ENCODE measurements at places on chromosomes 1 and 21.

- no peak for DNase-seq
Measured at GRCh38 chr1:145959333-145959732, 1.5 kb upstream of the LIX1L start.

GRCh38 chr1:162710780-162711465, 78.7 kb downstream of the DDR2 start:
- DNase-seq: no peak

- DNase-seq: no peak
Measured at GRCh38 chr1:85606414-85606800, 25.8 kb downstream of the CCN1 start.

DNA sequence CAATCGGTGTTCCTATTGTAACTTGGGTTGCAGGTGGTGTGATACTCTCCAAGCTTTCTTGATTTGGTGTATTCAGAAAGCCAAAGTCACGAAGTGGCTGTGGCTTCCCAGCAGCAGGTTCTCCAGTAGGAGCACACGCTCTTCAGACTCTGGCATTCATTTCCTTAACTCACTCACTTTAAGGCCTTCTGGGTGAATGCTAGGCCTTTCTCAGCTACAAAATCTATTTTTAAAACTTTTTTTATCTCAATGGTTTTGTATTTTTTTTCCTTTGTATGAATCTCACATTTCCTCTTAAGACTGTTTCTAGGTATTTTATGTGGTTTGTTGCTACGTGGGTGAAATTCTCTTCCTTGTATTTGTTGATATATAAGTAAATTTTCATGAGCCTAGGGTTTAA, 22.9 kb upstream of the PKN2 start:
- no peak for DNase-seq

DNA sequence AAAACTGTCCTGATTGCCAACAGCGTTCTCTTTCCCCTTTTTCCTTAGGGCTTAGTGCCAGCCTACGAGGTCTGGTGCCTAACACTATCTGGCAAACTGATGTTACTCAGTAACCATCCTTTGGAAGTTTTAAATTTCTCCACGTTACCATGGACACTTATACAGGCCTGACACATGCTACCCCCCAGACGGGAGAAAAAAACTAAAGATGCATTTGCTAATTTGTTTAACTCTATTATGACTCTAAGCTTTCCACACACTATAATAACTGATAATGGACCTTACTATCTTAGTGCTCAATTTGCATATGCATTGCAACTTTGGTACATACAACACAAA, 36.8 kb downstream of the CLCA1 start:
- DNase-seq: no peak

DNA sequence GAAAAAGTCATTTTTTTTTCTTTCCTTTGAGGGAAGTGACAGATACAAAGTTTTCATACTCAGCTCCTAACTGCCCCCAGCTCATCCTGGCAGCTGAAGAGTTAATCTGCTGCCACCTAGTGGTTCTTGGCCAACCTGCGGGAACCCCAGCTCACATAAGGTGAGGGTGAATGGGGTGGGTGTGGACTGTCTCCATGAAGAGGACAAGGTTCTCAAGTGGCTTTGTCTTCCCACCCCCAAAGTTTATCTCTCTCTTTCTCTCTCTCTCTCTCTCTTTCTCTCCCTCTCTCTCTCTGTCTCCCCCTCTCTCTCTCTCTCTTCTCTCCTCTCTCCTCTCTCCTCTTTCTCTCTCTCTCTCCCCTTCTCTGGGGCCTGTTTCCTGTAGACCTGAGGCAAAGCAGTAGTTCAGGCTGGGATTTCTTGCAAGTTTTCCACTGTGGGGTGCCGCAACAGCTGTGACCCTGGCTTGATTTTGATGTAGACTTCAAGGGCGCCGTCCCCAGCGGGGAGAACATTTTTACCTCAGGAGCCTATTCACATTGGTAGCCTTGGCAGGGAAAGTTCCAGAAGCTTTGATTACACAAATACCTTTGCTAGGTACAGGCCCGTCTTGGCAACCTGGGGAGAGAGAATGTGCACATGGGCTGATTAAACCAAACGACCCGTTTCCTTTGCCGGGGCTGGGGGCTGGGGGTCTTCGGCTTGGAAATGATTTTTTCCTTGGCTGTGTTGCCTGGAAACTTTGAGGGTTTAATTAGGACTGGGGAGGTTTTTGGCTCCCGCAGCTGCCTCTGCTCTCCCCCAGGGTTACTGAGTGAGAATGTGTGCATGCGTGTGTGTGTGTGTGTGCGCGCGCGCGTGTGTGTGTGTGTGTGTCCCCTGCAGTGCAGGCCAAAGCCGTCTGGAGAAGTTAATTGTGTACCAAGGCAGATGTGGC, 135.9 kb downstream of the TM2D1 start:
- peak; percentile 18 for DNase-seq

GRCh38 chr1:214259353-214259977, 21.5 kb upstream of the SMYD2 start:
- no peak for DNase-seq

DNA sequence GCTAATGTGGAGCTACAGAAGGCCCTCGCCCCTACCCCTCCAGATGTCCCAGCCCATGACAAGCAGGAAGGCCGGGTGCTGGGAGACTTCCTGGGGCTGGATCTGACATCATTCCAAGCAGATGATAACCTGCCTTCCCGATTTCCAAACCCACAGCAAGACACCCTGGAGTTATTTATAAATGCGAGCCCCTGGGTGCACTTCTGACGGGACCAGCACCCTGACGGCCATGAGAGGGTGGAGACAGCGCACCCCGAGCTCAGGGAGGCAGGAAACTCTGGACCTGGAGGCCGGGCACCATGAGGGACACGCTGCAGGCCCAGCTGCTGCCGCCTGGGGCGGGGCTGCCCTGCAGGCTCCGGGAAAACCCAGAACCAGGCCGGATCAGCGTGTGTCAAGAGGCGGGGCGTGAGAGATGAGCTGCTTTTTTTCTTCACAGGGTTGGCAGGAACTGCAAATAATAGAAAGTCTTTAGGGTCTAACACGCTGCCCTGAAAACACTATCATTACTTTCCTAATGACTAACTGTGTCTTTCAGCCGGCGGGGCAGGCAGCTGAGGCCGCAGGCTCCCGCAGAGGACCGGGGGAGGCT, 2.5 kb upstream of the PCBP3 start:
- DNase-seq: no peak

DNA sequence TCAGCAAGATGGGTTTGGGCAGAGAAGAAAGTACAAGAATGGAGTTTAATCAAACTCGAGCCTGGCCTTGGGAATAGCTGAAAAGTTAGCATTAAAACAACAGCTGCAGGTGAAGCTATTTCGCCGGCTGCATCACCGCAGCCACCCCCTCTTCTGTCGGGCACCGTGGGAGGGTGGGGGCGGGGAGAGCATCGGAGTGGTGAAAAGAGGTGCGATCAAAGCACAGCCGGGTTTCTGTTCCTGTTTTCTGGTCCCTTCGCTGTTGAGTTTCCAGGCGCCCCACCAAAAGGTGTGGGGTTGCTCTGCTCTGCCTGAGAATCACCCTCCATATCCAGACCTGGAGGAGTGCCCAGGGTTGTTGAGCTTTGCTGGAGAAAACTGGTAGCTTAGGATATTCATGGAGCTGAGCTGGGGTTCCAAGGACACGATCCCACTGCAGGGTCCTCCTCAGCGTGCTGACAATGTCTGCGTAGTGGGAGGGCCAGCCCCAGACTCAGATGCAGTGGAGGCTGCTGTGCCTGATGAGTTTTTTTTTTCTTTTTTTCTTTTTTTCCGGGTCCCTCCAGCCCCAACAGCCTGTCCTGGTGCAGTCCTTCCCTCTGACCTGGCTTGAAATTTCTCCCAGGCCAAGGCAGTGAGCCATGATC, 127.5 kb upstream of the C1orf174 start:
- no peak for DNase-seq

GRCh38 chr1:119046785-119047438, 58.8 kb upstream of the TBX15 start:
- DNase-seq: no peak

GRCh38 chr1:199447906-199448305, 579.6 kb upstream of the NR5A2 start:
- no peak for DNase-seq

GRCh38 chr21:37548521-37548981, 182.0 kb downstream of the DYRK1A start:
- DNase-seq: no peak

- no peak for DNase-seq
Measured at GRCh38 chr1:117045644-117046043, 14.5 kb upstream of the TTF2 start.

- no peak for DNase-seq
Measured at GRCh38 chr1:157969697-157970485, 23.6 kb upstream of the KIRREL1 start.

GRCh38 chr1:113380075-113380474, 10.2 kb upstream of the MAGI3 start:
- DNase-seq: no peak

DNA sequence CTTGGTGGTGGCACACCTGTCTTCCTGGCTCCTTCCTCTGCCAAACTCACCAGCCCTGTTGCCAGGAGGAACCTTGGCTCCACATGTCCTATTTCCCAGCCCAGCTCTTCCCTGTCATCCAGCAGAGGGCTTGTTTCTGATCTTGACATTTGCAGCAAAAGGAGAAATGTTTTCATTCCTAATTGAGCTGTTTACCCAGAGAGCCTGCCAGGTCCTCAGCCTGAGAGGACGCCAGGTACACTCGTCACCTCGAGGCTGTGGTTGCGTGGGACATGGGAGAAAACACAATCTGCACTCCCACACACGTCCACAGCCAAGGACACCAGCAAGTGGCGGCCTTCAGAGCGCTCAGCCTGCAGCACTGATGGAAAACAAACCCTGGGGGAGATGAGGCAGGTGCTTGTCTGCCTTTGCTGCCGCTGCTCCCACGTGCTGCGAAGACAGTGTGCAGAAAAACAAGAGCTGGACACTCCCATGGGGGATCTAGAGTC, 132.8 kb upstream of the CD34 start:
- DNase-seq: no peak

GRCh38 chr1:8510041-8510823, 192.3 kb downstream of the SLC45A1 start:
- DNase-seq: no peak

DNA sequence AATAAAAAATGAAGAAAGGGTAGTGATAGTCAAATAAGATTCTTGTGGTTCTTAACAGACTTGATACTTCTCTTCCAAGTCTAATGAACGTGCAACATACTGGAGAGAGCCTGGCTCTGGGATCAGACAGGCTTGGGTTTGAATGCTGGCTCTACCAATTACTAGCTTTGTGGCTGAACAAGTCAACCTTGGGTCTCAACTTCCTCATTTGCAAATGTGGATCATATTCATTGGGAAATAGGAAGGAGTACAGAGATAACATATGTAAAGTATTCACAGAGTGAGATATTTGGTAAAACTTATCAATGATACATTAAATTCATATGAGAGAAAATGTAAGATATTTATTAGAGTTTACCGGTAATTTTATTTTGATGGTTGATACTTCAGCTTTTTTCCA, 2.0 kb downstream of the EDEM3 start:
- DNase-seq: no peak

DNA sequence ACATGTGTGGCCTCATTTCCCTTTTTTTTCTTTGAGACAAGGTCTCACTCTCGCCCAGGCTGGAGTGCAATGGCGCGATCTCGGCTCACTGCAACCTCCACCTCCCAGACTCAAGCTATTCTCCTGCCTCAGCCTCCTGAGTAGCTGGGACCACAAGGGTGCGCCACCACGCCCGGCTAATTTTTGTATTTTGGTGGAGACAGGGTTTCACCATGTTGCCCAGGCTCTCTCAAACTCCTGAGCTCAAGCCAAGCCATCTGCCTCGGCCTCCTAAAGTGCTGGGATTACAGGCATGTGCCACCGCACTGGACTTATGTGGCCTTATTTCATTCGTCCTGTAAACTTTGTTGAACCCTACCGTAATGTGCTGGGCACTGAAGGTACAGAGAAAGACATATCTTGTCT, 569 bp upstream of the WARS2 start:
- no peak for DNase-seq

GRCh38 chr1:78303620-78304019, 187.2 kb upstream of the PTGFR start:
- DNase-seq: no peak

DNA sequence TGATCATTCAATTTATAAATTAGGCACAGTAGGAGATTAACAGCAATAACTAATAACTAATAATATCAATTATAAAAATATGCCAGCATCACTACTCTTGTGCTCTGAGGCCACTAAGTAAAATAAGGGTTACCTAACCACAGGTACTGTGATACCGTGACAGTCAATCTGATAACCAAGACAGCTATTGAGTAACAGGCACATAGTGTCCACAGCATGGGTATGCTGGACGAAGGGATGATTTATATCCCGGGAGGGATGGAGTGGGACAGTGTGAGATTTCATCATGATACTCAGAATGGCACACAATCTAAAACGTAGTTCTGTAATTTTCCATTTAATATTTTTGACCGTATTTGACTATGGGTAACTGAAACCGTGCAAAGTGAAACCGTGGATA, 39.4 kb downstream of the CD46 start:
- DNase-seq: no peak

- DNase-seq: no peak
Measured at GRCh38 chr1:215895276-215895675, 328.2 kb downstream of the KCTD3 start.

GRCh38 chr21:39504230-39504629, 52.5 kb downstream of the SH3BGR start:
- no peak for DNase-seq

DNA sequence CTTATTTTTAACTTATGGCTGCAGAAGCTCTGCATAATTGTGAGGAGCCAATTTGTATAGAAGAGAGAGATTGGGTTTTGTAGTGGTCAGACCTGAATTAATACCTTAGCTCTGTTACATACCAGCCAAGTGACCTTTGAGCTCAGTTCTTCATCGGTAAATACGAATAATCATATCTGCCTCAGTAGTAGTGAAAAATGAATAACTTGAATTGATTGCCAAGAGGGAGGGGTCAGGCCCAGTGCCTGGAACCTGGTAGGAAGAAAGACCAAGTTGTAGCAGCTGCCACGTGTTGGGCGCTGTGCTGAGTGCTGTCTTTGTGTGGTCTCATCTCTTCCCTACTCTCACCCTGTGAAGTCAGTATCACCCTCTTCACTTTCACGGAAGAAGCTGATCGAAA, 247.5 kb downstream of the PBX1 start:
- no peak for DNase-seq

DNA sequence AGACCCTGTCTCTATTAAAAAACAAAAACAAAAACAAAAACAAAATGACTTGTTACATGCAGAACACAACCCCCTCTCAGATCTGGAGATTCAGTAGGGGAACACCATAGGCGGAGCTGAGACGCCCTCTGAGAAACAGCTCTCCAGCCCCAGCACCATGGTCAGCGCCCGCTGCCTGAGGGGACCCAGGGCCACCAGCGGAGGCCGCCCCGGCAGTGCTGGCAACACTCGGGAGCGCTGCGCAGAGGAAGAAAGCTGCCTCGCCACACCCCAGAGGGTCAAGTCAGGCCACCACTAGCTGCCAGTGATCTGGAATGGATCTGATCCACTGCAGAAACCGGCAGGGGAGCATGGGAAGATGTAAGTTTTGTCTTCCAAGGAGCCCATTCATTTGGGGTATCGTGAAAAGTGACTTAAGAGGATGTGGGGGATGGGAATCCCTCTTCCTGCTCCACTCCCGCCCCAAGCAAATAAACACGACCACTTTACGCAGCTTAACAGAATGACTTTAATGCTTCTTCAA, 3.1 kb downstream of the ACTA1 start:
- DNase-seq: no peak
